ENCODE measurements at places on chromosomes 13 and 19. TPM values are rescaled to one million over a fixed set of nuclear protein-coding genes. Genes with fewer than 3 reads are reported as not detected.

Gene KIR2DL4
- total RNA-seq = not detected

Gene CGB3
- not detected for total RNA-seq

Gene RAB3A
- 3.2 TPM for total RNA-seq

Gene SELENOW
- 89.6 TPM for total RNA-seq

Gene ELSPBP1
- not detected for total RNA-seq

Gene A1BG
- 19.7 TPM for total RNA-seq

Gene ZIC2
- total RNA-seq = not detected

All from bronchial smooth muscle cell (primary cell).